ENCODE measurements at places on chromosomes 4 and X.

GRCh38 chr4:38684271-38684670, 20.3 kb downstream of the KLF3 start:
- DNase-seq: no peak

- DNase-seq: no peak
Observed at GRCh38 chr4:5789141-5789540, 78.1 kb downstream of the EVC start.

GRCh38 chr4:137206781-137207180, 325.5 kb downstream of the PCDH18 start:
- DNase-seq: peak; percentile 11

GRCh38 chr4:74370912-74371311, 6.0 kb downstream of the EREG start:
- DNase-seq: no peak

GRCh38 chr4:86657910-86658309, 63.8 kb downstream of the PTPN13 start:
- no peak for DNase-seq

- no peak for DNase-seq
Observed at GRCh38 chr4:54054501-54054900, 9.9 kb downstream of the CHIC2 start.

DNA sequence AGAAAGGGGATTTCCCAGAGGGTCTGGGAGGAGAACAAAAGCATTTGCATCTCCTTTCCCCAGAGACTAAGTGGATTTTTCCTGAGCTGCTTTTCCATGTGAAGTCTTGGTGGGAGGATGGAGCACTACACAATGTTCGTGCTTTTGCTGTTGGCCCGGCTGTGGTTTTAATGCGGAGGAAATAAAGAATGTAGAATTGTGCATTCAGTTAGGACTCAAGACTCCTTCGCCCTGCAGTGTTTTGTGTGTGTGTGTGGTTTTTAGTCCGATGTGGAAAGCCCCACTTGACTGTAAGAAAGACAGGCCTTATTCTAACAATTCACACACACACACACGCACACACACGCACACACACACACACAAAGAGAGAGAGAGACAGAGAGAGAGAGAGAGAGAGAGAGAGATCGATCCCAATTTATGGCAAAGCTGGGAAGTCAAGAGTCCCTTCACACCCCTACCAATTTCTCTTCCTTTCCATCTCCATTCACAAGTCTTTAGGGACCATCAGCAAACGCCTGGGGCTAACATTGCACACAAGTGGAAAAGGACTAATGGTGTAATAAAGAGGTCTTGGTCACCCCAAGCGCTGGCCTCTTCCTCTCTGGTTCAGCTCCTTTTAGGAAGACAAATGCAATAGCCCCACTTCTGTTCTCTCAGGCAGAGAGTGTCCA, 44.2 kb downstream of the CLDN34 start:
- no peak for DNase-seq

DNA sequence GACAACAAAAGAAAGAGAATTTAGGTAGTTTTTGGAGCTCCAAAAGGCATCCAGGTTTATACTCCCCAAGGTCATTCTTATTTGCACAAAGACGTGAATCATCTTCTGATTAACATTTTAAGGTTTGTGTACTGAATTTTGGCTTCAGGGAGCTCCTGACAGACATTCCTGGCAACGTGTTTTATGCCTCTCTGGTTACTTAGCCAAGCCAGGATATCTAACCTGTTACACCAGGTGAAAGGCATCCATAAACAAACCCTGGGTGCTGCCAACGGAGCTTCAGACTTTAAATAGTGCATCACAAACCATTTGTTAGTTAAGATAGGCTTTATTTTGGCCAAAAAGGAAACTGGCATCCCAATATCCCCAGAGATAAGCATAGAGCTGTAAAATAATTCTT, 997.3 kb downstream of the ARAP2 start:
- no peak for DNase-seq

DNA sequence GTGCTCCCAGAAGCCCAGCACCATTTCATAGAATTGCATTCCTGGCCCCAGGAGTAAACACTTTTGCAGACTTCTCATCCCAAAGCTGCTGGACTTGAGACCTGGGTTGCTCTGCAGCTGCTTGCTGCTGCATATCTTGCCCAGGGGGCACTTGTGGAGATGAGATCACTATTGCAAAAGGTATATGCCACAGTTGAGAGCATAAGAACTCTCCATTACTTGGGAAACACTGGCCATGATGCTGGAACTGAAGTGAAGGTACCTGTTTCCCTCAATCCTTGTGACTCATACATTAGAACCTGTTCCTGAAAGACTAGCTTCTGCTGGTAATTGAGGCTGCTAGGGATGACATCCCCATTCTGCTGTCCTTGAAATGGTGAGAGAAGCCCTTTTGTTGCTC, 43.1 kb upstream of the WDR1 start:
- no peak for DNase-seq

- DNase-seq: no peak
Observed at GRCh38 chr4:111213531-111213930, 590.7 kb upstream of the PITX2 start.

DNA sequence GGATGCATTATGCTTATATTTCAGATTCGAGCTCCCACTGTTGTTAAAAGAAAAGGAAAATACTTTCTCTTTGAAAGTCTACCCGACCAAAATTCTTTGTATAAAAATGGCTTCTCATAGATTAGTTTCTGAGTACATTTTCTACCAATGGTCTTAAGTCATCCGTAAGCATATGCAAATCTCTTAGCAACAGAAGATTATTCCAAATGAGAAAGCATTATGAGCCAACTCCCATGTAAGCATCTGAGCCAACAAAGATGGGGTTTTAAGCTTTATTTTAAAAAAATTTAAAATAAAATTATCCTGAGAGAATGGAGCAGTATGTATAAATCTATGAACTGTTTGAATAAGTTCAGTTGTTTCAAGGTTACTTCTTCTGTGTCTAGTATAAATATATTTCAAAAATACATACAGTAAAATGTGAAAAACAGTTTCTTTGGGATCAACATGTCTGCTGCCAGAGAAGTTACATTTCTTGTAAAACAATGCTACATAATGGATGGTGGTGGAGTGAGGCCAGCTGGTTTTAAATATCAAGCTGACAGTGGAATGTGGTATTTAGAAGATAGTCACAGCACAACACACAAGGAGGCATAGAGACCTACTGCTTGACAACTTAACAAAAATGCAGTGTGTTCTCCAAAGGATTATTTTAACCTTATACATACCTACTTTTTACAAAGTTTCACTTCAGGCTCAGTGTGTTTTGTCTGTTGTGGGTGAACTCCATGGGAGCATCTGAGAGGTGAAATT, 199.5 kb upstream of the DIPK2B start:
- no peak for DNase-seq

- no peak for DNase-seq
Observed at GRCh38 chrX:119249891-119250290, 13.8 kb downstream of the PGRMC1 start.

- no peak for DNase-seq
Observed at GRCh38 chr4:3629665-3630064, 97.4 kb upstream of the LRPAP1 start.

DNA sequence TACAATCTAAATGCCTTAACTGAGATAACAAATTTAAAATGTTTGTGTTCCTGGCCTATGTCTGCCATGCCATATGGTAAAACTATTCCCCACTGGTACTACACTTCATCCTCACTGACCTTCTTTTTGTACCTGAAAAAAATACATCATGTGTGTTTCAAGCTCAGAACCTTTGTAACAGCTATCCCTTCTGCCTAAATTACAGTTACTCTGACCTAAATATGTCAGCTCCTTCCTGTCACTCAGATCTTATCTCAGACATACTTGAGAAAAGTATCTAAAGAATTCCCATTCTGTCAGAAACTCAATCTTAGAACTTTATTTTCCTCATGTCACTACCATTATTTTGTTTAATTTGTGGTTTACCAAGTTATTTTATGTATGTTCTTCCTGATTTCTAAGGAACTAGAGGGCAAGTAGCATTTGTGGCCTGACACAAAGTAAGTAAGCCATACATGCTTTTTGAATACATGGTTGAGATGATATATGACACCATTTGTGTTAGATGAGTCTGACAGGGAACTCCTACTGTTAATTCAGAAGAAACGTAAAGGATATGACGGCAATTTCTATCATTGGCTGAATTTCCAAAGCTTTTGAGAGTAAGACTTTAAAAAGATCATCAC, 456.5 kb upstream of the NDST3 start:
- DNase-seq: no peak

- DNase-seq: no peak
Observed at GRCh38 chr4:18689308-18690115, 668.0 kb upstream of the LCORL start.

- DNase-seq: no peak
Observed at GRCh38 chr4:27928761-27929540, 1068.3 kb downstream of the STIM2 start.

GRCh38 chr4:109702950-109703663, at the start of gene CASP6:
CASP6 (minus strand) TSS chr4:109703445; CDS start chr4:109703395, 50 bp downstream.
- DNase-seq: peak; percentile 26

DNA sequence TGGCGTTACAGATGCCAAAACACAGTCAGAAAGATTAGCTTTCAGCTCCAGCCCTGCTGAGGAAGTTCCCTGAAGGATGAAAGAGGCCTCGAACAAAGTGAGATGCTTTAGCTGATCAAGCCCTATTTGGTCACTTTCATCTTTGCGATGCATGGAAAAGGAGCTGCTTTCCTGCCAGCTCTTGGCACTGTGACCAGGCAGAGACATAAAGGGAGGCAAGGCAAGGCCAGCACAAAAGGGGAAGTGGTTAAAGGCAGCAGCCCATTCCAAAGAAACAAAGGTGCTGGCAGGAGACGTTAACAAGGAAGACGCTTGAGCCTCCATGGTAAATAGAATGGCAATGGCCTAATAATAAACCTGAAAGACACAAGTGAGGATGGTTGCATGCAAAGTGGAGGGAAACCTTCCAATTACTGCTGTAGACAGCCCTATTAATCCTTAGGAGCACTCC, 617.1 kb upstream of the INTU start:
- no peak for DNase-seq

DNA sequence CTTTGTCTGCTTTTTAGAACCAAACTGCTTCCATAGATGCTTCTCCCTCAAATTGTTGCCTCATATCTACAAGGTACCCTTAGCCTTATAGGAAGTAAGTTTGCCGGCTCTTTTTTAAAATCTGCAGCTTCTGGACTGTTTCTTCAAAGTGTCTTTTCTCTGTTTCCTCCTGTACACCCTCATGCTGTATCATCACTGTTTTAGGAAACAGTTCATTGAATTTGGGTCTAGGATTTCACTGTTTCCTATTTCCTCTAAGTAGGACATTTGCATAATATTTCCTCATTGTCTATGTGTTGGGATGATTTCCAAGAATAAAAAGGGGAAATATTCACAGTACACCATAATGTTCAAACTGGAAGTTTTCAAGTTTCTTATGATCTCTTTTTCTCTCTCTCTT, 43.0 kb downstream of the BANK1 start:
- DNase-seq: no peak

DNA sequence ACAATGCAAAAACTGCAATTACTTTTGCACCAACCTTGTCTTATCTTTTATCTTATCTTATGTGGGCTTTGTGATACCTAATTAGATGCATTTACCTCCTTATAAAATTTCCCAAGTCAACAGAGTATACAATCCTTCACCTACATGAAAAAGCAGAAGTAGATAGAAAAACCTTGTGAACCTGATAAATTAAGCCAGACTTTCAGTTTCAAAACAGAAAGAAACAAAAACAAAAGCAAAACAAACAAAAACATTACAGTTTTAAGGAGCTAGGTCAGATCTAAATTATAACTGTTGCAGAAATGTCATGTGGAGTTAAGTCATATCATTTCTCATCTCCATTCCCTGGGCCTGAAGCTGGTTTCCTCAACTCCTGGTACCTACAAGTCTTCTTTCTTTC, 24.9 kb upstream of the CXXC4 start:
- no peak for DNase-seq

DNA sequence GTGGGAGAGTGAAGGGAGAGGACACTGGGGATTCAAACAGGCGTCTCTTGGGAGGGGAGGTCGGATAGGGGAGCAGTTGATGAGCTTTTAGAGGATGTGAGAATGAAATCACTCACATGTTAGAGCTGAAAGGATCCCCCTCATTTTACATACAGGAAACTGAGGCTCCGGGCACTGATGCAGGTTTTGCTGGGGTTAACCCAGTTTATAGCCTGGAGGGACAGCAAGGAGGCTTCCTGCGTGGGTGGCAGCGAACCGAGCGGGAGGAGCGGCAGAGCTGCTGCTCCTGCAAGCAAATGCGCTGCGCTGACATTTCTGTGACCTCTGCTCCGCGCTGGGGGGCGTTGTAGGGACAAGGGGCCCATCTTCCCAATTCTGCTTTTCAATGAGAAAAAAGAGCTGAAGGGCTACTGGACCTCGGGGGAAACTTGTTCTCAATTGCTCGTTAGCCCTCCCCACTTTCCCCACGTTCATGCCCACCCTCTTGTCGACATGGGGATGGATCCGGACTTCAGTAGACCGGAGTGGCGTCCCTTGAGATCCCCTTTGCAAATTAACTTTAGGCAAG, 1.2 kb upstream of the NEUROG2 start:
- no peak for DNase-seq

DNA sequence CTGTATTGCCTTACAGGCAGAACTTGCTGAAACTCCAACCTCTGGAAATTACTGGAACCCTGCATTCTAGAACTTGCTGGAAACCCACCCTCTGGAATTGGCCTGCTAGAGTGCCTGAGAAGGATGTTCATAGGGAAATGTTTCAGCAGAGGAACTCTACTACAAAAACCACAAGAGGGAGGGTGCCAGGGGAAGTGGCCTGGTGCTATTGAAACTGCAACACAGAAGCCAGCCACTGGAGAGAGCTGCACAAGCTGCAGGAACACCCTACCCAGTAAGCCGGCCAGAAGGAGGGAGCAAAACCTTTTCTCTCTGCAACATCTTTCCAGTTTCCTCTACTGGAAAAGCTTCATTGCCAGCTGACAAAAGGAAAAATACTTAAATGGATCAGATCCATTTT, 2.5 kb upstream of the BRWD3 start:
- DNase-seq: no peak

DNA sequence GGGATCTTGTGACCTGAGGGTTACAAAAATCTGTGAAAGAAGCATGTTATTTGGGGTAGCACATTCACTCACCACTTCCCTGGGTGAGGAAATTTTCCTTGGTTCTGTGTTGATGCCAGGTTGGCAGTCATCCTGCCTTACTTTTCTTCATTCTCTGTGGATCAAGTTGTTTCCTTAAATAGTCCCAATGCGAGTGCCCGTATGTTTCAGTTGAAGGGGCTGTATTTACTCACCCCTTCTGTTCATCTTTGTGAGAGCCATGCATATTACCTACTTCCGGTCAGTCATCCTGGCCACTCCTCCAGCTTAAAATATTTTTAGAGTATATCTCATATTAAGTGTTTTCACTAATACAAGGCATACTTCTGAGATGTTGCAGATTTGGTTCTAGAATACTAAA, 2.6 kb upstream of the UGT2B7 start:
- no peak for DNase-seq

Data from NCI-H2171 (cell line).